SHP77 (cell line): ENCODE measurements at places on chromosomes 2 and 18.

DNA sequence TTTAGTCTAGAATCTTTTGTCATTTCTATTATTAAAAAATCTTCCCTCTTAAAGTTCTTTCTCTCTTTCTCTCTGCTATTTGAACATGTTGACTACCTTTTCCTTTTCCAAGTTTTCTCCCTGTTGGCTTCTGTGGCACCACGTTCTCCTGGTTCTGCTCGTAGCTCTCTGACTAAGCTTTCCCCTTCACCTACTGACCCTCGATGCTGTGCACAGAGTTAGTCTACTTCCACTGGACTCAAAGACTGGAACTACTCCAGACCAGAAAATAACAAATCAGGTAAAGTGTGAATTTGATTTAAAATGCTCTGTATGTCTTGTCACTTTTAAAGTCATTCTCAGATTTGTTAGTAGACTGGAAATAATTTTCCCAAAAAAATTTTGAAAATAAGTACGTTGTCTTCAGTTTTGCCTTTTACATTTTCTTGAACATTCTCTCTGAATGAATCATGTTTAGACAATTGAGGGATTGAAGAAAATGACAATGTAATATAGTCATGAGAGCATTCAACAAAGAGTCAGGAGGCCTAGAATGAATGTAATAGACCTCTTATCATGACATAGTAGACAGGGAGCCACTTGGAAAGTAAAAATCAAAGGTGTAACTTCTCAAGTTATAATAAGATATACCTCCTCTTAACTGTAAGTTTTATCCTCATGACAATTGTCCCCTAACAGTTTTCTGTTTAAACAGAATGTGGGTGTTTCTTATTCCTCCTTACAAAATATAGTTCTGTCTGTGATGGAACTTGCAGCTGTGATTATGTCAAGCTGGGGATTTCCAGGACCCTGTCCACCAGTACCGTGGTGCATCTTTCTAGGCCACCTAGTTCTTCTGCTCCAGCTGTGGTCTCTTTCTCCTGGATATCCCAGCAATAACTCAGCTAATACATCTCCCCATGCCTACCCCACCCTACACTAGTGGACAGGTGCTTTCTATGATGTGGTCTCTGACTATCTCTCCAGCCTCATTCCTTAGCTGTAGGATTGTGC is 25.5 kb downstream of the ITPRID2 start:
- no peak for DNase-seq

GRCh38 chr2:188425266-188425665 is 133.6 kb downstream of the GULP1 start:
- no peak for DNase-seq

DNA sequence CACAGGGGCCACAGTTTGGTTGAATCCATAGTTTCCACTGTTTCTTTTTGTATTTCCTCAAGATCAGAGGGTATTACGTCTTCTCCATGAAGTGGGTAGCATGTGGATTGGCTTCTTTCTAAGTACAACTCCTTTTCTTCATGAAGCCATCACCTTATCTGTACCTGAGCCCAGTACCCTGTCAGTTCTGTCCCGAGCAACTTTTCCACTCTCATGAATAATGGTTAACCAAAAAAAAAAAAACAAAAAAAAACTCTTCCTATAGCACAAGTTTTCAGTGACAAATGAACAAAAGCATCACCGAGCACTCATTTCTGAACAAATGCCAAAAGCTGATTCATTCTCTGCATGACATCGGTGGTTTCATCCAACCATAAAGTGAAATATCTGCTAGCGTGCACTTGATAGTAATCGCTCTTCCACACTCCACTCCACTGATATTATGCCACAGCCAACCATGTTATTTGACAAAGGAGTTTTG is 53.0 kb upstream of the CCDC150 start:
- no peak for DNase-seq

DNA sequence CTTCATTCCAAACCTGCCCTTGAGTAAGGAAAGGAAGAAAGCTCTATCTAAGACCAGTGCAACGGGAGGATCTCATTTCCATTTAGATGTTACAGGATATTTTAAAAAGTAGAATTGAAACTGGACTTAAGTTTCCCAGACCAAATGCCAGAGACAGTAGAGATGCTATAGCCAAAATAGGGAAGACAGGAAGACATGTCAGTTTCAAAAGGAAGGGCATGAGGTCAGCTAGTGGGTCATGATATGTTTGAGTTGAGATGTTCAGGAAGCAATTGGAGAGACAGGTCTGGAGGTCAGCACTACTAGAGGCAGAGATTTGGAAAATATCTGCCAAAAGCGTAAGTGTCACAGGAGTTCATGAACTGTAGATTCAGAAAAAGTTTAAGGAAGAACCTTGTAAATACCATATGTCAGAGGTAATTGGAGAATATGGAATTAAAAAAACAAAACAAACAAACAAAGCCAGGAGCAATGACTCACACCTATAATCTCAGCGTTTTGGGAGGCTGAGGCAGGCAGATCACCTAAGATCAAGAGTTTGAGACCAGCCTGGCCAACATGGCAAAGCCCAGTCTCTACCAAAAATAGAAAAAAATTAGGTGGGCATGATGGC is 50.8 kb downstream of the EPHA4 start:
- DNase-seq, result no peak

DNA sequence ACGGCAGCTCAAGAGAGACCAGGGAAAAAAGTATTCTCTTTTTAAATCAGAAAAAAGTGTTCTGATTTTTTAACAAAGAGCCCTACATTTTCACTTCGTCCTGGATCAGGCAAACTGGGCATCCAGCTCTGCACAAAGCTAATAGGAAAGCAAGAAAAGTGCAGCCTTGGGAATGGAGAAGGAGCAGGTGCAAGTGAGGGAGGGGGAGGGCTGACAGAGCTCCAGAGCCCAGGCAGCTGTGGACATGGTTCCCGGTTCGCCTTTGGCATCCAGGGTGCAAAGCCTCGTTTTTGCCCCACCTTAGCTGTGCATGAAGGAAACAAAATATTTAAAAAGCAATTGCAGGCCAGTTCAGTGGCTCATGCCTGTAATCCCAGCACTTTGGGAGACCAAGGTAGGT is 82.2 kb downstream of the FAM124B start:
- DNase-seq, result no peak

DNA sequence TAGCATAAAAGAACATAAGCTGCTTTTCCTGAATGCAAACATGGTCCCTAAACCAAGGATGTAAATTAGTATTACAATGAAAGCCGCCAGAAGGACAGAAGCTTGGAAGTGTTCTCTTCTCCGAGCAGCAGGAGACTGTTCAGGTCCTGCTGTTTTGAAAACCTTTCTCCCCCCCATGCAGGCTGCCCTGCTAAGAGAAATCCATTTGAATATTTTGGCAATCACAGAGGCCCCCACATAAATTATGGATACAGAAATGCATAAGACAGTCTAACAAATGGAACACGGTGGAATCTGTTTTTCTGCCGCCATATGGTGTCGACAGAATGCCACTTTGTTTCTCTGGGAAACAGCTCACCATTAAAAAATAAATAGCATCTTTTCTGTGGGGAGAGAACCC is 600.4 kb upstream of the KLHL29 start:
- DNase-seq, result no peak

DNA sequence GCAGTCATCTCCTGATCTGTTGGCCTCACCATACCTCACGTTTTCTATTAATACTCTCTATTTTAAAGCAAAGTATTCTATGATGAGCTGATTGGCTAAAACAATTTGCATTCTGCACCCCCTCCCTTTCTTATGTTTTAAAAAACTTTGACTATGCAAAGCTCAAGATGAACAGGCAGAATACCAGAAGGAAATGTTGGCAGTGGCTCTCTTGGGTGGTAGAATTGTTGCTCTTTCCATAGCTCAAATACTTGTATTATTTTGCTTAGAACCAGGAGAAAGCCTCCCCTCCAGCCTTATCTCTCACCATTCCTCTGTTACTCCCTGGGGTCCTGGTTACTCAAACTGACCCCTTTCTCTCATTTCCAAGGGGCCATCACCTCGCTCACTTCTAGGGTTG is 14.4 kb downstream of the GPR45 start:
- DNase-seq, result no peak

DNA sequence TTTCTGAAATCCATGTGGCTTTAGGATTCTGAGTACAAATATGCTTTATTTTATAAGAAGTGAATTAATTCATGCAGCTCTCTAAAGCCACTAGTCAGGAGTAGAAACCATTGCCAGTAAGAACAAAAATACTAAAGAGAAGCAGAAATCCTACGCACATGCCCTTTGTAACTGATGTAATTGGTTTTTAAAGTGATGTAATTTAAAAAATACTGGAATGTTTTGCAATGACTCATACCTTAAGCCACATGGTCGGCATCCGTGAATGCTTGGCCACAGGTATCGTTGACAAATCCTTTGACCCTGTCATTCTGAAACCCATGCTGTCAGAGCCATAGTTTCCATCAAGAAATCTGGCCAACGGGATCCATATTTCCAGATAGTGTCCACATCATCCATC is 213.3 kb downstream of the ACKR3 start:
- DNase-seq, result no peak

DNA sequence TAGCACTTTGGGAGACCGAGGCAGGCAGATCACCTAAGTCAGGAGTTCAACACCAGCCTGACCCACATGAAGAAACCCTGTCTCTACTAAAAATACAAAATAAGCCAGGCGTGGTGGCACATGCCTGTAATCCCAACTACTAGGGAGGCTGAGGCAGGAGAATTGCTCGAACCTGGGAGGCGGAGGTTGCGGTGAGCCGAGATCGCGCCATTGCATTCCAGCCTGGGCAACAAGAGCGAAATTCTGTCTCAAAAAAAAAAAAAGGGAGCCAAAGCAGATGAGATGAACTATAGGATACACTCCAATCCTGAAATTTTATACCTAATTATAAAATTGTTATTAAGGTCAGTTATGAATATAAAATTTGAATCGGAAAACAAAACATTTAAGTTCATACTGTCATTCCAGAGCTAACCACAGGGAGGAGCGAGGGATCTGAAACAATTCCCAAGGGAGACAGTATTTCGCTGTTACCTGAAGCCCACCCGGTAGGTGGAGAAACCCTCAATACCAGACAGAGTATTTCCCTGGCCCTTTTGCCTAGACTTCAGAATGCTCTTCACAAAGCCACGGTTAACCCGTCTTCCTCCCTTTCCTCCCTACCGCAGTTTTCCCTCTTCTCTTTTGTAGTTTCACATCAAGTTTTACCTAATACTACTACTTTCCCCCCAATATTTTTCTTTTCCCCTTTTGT is 1.4 kb downstream of the PPM1G start:
- DNase-seq, result peak; percentile 53

DNA sequence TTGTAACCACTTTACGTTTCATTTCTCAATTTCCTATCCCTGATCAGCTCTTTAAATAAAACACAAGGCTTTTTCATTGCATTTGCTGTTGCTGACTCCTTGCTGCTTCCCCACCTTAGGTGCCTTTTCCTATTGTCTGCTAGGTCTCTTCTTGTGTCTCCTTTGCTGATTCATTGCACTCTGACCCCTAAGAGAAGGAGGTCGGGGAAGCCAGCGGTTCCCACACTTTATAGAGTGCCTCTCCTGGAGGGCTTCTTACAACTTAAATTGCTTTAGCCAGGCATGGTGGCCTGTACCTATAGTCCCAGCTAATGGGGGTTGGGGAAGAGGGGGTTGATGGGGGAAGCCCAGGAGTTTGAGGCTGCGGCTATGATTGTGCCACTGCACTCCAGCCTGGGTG is 495.0 kb downstream of the DLGAP1 start:
- no peak for DNase-seq

GRCh38 chr2:230170532-230170931 is 49.3 kb downstream of the SP110 start:
- DNase-seq, result peak; percentile 70

DNA sequence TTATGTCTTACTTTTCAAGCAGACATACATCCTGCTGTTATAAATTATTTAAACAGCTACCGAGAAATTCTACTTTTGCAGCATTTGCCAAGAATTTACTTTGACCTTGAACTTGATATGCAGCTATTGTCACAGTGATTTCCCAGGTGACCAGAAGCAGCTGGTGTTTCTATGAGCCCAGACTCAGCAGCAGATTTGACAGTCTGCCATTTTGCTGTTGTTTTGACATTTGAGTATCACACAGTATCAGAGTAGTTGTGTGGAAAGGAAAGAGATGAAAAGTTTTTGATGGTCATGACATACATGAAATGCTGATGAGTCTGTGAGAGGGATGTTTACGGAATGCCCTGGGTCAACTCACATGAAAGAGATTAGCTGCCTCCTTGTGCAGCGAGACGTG is 6.6 kb upstream of the CCDC195 start:
- no peak for DNase-seq

- no peak for DNase-seq
These were observed 87.3 kb upstream of the ATG16L1 start for GRCh38 chr2:233164128-233164635.

DNA sequence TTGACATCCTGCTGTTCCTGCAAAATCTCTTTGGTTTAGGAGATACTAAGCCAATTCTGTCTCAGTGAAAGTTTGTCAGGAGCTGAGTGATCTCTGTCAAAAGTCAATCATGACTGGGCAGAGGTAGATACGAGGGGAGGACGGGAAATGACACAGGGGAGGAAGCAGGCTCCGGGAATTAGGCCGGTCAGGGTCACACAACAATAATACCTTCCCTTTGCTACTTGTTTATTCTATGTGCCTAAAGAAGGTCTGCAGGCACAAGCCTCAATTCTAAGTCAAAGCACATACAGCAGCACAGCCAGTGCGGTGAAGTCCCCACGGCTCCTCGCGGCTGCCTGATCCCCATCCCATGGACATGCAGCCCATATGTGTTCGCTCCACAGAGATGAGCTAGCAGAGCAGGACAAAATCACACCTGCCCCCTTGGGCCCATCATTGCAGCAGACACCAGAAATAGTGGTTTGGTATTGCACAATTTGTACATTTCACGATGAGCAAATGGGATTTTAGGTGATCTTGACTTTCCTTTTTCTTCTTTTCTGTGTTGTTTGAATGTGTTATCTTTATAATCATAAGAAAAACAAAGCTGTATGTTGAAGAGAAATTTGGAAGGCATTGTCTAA is 141.4 kb downstream of the VAPA start:
- no peak for DNase-seq

DNA sequence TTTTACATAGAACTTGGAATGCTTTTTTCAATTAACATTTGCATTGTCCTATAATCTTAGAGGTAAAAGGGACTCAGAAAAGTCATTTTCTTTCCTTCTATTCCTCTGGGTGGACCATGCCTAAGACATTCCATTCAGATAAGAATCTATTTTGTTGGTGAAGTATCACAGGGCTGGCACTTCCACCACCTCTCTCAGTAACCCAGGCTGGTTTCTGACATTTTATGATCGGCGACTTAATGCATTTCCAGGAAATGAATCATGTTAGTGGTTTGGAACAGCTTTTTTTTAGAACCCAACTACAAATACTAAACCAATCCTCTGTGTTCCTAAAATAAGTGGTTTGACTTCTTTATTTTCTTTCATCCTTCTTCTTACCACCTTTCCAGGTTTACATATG is 27.0 kb downstream of the GAD1 start:
- DNase-seq, result no peak

GRCh38 chr2:218031771-218032257 is 29.0 kb upstream of the TNS1 start:
- no peak for DNase-seq
